Hematopoietic multipotent progenitor cell (in vitro differentiated cells): ENCODE measurements at places on chromosomes 4 and X. TPM values are rescaled to one million over a fixed set of nuclear protein-coding genes. Genes with fewer than 3 reads are reported as not detected.

DNA sequence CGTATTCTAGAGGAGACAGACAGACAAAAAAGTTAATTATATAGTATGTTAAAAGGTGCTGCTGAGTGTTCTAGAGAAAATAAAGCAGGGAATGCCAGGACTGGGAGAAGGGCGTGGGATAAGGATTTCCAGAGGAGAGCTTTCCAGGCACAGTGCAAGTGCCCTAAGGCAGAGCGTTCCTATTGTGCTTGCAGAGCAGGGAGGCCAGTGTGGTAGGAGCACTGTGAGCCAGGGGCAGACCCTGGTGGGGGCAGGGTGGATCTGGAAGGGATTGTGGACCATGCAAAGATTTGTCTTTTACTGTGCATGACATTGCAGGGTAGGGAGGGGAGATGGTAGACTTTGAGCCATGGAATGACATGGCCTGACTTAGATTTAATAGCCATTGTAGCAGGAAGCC is 25.8 kb downstream of the EXOC1 start:
- no peak for DNase-seq

SLC34A2 gene
- not detected for total RNA-seq

DNA sequence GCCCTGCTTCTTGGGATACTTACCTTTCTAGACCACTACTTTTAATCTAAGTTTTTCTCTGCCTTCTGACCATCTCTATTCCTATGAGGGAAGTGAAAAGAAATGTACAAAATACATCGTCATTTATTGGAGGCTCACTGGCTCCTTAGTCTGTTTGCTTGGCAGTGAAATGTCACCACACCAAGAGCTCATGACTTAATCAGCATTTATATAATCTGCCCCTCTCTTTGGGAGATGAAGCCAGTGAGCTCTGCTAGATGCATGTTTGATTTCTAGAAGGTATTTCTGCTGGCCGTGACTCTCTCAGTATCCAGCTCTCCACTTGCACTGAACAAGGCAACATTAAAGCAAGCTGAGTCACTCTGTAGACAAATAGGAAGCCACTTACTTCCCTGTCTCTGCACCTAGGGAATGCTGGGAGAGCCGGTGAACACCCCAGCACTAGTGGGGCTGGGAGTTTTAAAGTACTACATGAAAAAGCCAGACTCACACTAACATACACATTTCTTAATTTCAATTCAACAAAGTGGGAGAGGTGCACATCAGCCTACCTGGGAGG is 79.1 kb downstream of the MID1IP1 start:
- peak; percentile 17 for DNase-seq

DNA sequence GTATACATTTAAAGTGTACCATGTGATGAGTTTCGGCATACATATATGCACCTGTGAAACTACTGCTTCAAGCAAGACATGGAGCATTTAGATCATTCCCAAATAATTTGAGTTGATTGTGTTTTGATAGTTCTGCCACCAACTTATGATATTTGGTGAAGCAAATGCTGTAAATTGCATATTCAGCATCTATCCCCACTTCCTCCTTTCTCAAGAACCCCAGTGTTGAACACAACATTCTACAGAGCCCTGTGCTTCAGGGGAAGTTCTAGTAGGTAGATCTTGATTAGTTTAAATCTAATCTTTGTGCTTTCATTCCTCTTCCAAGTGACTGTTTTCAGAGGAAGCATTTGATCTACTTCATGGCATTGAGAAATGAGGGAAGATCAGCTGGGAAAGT is 5.4 kb upstream of the SHROOM3 start:
- peak; percentile 59 for DNase-seq

GRCh38 chrX:150303386-150304097 is 59.6 kb upstream of the MAMLD1 start:
- DNase-seq, result no peak

- no peak for DNase-seq
Measured at GRCh38 chr4:138329506-138330070, 87.4 kb upstream of the SLC7A11 start.

- no peak for DNase-seq
Measured at GRCh38 chr4:176226736-176227135, 31.4 kb upstream of the SPATA4 start.

GRCh38 chrX:132114607-132115006 is 13.2 kb downstream of the FRMD7 start:
- no peak for DNase-seq

- no peak for DNase-seq
Measured at GRCh38 chrX:9781941-9782340, 4.3 kb upstream of the SHROOM2 start.

DNA sequence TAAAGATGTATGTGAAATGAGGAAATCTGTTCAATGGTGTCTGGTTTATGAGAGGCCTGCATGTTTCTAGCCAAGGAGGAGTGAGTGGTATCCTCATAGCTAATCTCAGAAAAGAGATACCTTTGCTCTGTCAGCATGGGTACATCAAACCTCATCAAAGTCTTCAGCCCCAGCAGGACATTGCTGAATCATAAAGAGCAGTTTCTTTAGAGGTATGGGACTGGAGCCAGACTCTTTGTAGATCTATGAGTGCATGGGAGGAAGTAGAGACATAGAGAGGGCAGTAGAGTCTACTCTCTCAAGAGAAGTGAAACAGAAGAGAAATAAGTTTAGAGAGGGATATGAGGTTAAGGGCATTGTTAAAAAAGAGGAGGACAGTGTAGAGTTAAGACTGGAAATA is 1950.9 kb downstream of the ARAP2 start:
- no peak for DNase-seq

GRCh38 chr4:38979081-38979480 is 53.1 kb downstream of the TMEM156 start:
- DNase-seq, result no peak

DNA sequence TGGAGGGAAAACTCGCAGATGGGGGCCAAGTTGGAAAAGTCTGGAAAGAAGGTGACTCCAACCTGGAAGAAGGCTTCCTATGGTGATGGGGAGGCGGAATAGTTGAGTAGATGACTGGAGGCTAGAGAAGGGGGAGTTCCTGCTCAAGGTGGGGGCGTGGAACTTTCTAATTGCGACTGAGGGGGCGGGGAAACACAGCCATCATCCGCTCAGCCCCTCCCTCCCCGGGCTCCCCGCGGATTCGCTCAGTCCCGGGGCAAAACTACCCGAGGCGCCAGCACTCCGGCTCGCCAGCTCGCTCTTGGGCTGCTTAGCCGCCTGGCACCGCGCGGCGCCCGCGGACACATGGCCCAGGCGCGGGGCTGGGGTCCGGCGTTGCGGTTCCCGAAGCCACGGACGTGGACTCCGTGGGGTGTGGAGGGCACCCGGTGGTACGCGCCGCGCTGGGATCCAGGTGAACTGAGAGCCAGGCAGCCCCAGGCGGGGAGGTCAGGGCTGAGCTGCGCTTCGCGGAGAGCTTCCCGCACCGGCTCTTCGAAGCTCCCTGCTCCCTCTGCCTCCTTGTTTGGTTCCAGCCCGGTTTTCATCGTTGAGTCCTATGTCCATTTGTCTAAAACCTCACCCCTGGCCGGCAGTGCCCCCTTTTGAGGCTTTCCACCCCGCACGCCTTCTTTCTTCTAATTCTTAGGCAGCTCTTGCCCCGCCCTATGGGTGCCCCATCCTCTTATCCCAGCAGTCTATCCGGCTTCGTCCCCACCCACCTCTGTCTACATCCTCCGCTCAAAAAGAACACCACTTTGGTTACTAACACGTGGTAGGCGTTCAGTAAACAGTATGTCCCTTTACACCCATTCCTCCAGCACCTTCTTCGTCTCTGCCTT is 38.9 kb downstream of the STARD8 start:
- DNase-seq, result peak; percentile 67

- no peak for DNase-seq
Measured at GRCh38 chr4:11889099-11889498, 460.4 kb upstream of the HS3ST1 start.

SSX1 gene
- not detected for total RNA-seq

- no peak for DNase-seq
Measured at GRCh38 chr4:140141210-140141835, 12.7 kb downstream of the MAML3 start.

DNA sequence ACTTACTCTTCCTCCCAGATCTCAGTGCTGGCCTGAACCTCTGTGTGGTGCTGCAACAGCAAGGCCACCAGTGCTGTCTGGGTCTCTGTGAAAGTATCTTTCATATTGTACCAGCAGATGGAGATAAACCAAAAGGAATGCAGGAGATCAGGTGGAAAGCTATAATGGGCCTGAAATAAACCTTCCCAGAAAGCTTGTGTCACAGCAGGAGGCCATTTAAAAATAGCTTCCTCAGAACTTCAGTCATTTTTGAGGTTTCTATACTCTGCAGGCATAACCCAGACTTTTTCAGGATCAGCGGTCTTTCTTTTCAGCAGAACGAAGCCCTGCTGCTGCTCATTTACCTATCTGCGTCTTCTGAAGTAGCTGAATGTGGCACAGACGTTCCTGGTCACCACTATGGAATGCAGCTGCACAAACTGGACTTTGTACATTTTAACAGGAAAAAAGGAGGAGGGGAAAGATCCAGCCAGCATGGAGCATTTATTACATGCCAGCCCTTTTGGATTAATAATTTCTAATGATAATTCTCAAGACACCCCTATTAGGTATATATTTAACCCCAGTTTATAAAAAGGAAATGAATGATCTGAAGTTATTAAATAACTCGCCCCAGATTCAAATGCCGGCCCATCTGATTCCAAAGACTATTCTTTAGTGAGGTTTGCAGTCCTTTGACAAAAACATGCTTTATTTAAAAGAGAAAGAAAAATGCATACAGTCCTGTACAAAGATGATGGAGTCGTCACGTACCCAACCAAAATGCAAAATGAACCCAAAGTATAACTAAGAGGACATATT is 119.7 kb downstream of the NFKB1 start:
- DNase-seq, result no peak

GRCh38 chr4:74315376-74315775 is 7.1 kb downstream of the EPGN start:
- DNase-seq, result no peak

DNA sequence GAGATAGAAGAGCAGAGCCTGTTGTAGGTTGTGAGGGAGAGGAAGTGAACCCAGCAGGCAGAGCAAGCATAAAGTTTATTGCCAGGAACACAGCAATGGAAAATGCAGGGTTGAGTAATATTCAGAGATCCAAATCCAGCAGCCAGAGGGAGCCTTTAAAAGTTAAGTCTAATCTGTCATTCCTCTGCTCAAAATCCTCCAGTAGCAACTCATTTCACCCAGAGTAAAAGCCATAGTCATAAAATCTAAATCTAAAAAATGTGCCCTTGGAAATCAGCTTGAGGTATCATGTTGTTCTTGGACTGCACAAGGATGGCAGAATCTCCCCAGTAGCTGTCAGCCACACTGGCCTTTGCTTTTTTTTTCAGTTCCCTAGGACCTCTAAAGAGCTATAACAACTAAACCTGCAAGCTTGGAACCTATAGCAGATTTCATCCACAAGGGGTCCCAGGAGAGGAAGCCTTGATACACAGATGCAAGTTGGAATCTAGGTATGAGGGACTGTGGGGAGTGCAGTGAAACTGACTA is 62.9 kb upstream of the FRAS1 start:
- DNase-seq, result peak; percentile 78

XAGE1B gene
- not detected for total RNA-seq

GRCh38 chr4:137359691-137360315 is 172.5 kb downstream of the PCDH18 start:
- no peak for DNase-seq

NXF2 gene
- total RNA-seq, result not detected

DNA sequence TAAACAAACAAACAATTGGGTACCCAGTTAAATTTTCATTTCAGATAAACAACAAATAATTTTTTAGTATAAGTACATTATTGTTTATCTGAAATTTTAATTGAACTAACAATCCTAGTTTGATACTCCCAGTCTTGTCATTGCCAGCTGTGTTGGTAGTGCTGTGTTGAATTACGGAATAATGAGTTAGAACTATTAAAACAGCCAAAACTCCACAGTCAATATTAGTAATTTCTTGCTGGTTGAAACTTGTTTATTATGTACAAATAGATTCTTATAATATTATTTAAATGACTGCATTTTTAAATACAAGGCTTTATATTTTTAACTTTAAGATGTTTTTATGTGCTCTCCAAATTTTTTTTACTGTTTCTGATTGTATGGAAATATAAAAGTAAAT is 2.9 kb downstream of the CXCL8 start:
- no peak for DNase-seq

ARHGEF38 gene
- total RNA-seq, result under 0.01 TPM

DNA sequence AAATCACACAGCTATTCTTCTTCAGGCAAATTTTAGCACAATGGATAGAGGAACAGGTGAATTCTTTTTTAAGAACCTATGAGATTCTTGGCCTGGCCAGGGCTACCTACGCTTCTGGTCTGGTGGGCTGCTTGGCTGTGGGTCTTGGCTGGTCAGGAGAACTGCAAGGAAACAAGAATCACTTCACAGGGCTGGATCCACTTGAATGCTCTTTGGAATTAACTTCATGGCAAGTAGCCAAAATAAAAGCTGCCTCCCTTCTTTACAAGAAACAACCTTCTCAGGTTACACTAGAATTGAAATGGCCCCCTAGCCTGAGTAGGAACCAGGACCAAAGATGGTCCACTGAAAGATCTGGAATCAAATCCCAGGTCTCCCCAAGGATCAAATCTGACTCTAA is 519.1 kb downstream of the IQCM start:
- DNase-seq, result no peak

GRCh38 chr4:95552942-95553550 is 4.3 kb upstream of the UNC5C start:
- DNase-seq, result no peak
